ENCODE measurements at places on chromosomes 7 and 10.
A peak's percentile ranks its signal among the peaks of the same experiment; 100 is the strongest.

- DNase-seq = no peak
Observed at GRCh38 chr7:7490003-7490402, 45.7 kb downstream of the COL28A1 start.

GRCh38 chr10:49168831-49169500 is 19.2 kb downstream of the TMEM273 start:
- no peak for DNase-seq

- no peak for DNase-seq
Observed at GRCh38 chr10:58570307-58570723, 57.6 kb downstream of the BICC1 start.

DNA sequence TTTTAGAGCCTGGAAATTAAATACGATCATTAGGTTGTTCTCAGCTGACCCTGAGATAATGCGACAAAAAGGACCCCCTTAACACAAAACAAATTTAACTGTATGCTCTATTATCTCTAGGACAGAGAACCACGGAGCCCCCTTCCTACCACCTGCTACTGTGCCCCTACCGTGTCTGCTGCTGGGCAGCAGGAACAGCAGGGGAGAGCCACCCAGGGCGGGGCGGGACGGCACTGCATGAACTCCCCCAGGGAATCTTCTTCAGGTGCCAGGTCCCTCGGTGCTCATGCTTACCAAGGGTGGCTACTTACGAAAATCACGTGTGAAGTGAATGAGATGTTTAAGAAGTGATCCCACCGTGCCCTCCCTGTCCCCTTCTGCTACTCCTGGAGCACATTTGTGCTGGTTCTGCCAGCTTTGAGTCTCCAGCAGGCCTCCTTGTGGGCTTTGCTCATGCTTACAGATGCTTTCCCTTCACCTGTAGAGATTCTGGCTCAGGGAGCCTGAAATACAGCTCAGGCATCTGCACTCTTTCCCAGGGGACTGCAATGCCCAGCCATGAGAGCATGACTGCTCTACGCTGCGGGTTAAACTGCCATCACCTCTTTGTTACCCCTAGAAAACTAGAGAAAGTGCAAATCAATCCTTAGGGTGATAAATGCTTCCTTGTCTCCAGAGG is 59.9 kb downstream of the MRPL32 start:
- DNase-seq = no peak

GRCh38 chr7:102186306-102186705 is 100.4 kb upstream of the SH2B2 start:
- DNase-seq = no peak

DNA sequence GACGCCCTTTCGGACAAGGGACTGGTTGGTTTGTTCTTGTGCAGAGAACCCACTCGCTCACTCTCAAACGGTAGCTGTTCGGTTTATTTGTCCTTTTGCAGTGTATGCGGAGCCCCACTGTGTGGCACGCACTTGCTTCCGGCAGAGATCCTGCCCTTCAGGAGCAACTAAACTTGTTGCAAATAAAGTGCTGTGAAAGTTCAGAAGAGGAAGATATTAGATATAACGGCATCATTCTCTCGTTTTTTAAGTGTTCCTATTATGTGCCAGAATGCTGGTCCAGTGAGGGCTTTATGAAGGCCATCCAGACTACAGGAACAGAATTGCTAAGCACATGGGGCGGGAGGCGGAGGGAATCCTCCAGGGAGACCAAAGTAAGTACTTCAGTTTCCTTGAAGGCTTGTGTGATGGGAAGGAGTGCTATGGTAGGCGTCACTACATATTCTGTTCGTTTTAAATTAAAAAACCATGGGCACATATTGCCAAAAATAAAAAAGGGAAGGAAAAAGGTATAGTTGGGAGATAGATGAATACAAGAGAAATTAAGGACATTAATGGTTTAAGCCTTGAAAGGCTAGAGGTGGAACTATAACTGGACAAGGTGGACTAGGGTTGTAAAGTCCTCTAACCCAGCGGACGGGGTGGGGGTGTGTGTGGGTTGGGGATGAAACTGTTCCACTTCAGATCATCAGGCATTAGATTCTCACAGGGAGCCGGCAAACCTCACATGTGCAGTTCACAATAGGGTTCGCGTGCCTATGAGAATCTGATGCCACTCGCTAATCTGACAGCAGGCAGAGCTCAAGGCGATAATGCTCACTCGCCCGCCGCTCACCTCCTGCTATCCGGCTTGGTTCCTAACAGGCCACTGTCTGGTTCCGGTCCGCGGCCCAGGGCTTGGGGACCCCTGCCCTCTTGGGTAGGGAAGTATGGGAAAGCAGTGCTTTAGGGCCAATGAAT is 704 bp upstream of the ERLIN1 start:
- no peak for DNase-seq

GRCh38 chr10:5933909-5934546 is 43.3 kb downstream of the IL15RA start:
- DNase-seq = no peak

DNA sequence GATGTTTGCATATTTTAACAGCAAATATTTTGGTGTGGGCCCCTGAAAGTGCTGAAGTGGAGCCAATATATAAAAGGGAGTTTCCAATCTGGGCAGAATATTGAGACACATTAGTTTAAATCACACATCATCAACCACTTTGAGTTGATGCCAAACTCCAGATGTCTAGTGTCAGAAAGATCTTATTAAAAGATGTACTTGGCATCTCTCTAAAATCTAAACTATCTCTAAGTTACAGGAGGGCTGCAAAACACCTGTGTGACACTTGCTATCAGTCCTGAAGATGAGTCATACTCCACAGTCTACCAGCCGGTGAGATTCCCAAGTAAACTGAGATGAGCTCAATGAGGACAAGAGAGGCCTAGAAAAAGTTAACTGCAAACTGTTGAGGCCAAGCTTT is 11.4 kb downstream of the JAZF1 start:
- DNase-seq = no peak

DNA sequence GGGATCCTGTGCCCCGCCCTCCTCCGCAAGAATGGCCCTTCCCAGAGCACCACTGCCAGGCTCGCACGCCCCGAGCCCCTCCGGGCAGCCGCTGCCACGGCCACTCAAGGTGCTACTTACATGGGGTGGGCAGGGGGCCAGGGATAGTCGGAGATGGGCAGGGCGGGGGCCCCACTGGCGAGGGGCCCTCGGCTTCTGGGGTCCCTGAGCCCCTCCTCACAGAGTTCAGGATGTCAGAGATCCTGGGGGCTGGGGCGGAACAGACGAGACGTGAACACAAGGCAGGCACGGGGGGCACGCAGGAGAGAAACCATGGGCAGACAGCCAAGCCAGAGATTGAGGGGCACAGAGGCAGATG is 25.6 kb downstream of the YKT6 start:
- DNase-seq = no peak

DNA sequence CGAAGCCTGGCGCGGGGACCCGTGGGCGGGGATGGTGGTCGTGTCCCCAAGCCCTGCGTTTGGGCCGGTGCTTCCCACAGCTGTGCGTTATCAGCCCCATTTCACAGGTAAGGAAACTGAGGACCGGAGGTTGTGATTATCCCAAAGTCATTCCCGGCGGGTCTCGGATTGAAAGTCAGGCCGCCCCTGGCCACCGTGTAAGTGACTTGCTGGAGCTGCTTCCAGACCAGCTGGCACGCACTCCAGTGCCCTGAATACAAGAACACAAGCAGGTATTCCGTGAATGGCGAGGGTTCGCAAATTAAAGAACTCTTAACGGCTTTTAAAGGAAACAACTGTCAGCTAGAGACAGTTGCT is 675 bp upstream of the ATE1 start:
- peak; percentile 50 for DNase-seq

- no peak for DNase-seq
Observed at GRCh38 chr10:82821043-82821442, 946.0 kb downstream of the NRG3 start.

DNA sequence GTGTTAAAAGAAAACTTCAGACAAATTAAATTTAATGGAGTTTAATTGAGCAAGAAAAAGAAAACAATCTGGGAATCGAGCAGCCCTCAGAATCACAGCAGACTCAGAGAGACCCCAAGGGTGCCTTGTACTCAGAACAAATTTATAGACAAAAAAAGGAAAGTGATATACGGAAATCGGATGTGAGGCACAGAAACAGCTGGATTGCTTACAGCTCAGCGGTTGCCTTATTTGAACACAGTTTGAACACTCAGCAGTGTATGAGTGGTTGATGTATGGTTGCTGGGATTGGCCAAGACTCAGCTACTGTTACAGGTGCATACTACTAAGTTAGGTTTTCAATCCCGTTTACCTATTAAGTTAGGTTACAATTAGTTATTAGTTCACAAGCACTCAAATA is 103.8 kb upstream of the LYZL1 start:
- no peak for DNase-seq

GRCh38 chr10:11510281-11510680 is 101.2 kb downstream of the USP6NL start:
- DNase-seq = no peak

- DNase-seq = no peak
Observed at GRCh38 chr7:38463277-38464225, 167.6 kb downstream of the AMPH start.

GRCh38 chr7:107312418-107312817 is 143.6 kb downstream of the HBP1 start:
- DNase-seq = no peak

- DNase-seq = peak; percentile 68
Observed at GRCh38 chr7:50676740-50677637, 105.7 kb downstream of the GRB10 start.

- DNase-seq = peak; percentile 47
Observed at GRCh38 chr10:89644691-89644966, 413 bp downstream of the PANK1 start.

GRCh38 chr10:86212391-86212700 is 154.2 kb downstream of the GRID1 start:
- DNase-seq = no peak

DNA sequence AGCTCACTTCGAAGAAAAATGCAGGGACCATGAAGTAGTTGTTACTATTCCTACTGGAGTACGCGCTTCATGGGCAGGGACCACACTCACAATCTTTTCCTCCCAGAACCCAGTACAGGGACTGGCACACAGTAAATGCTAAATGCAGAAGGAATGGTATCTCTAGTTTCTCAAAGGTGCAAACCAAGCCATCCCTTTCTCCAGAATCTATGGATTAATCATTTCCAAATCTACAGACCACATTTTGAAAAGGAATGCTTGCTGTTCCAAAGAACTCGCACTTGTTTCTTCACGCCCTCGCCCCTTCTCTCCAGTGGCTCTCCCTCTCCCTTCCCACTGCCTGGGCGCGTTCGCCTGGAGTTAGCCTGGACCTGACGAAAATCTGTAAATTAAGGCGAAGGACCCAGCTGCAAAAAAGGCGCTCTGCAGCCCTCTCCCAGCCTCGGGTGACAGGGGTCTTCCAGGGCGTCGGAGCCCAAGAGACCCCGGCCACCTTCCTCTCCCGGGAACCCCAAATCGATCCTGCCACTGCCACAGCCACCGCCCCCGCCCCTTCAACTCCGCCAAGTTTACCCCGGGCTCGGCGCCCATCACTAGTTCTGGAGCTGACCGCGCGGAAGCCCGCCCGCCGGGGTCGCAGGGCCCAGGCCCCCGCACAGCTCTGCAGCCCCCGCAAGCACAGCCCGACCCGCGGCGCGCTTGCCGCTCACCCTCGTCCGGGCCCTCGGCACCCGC is 527 bp downstream of the PDIA4 start:
- no peak for DNase-seq

DNA sequence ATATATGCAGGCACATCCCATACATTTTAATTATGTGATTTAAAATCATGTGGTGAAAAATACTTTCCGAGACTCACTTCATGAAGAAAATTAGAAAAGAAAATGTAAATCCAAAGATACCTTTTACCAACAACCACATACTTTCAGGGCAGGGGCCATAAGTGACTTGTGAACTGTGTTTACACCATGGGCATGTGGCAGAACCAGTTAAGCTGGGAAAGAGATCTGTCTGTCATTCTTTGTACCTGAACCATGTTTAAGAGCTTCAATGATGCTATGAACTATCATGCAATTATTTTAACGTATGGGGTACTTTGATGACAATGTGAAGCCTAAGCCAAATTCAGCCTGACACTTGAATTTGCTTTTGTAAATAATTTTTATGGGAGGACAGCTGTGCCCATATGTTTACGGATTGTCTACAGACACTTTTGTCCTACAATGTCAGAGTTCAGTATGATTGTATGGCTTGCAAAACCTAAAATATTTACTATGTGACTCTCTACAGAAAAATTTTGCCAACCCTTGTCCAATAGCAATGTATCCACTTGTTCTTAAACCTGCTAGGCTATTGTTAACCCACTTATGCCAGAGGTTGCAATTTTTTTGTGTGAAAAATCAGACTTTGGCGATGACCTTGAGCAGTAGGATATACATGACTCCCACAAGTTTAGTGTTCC is 654.6 kb downstream of the TNS3 start:
- no peak for DNase-seq

DNA sequence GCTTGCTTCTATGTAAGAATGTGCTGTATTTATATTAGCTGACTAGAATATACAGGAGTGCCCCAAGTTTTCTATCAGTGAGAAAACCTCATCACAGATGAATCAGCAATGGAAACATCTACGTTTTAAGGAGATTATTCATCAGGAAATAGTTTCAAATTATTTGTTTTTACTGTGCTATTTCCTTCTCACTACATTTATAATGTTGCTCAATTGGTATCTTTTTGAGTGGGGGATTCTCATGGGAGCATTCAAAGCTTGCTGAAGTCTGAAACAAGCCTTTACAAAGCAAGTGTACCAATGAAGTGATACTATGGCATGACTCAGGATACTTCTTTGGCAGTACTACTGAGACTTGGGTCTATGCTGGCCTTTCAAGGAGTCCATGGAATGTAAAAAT is 191.1 kb upstream of the SLC26A5 start:
- DNase-seq = no peak

DNA sequence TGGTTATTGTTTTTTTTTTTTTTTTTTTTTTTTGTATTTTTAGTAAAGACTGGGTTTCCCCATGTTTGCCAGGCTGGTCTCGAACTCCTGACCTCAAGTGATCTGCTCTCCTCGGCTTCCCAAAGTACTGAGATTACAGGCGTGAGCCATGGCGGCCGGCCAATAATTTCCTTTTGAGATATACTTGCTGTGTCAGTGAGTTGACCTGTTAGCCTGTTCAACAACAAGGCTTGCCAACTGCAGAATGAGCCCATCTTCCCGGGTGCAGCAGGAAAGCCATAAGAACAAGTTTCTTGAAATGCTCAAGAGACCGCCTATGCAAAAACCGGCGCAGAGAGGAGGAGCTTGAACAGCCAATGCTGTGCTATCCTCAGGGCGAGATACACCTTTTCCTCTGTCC is 112.5 kb downstream of the PRPF18 start:
- DNase-seq = no peak

- no peak for DNase-seq
Observed at GRCh38 chr10:22976534-22976933, 48.7 kb downstream of the ARMC3 start.

GRCh38 chr10:12993595-12993994 is 7.9 kb downstream of the CCDC3 start:
- DNase-seq = no peak

DNA sequence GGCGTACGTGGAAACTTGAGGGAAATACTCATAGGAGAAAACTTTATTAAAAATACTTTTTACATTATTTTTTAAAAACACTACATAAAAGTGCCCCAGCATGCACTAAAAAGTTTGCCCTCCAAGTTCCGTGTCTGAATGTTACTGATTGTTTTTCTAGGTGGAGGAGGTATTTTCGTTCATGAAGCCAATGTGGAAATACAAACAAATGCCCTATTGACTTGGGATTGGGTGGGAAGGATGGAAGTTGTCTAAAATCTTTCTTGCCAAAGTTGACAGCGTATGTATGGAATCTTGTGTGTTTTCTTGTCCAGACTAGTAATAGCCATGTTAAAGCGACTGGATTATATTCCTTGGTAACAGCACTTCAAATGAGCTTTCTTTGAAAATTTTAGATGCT is 1.2 kb downstream of the PROSER2 start:
- DNase-seq = no peak

GRCh38 chr7:111312966-111313365 is 222.0 kb downstream of the LRRN3 start:
- no peak for DNase-seq

Data from midbrain (tissue), 1 donor.